Subcutaneous preadipocyte (primary cell): ENCODE measurements at places on chromosomes 12 and 14. TPM values are rescaled to one million over a fixed set of nuclear protein-coding genes. Genes with fewer than 3 reads are reported as not detected.

Gene KRT72
- total RNA-seq: not detected in 2 replicates

Gene MAP1LC3B2
- 1.1 TPM in 1 of 2 replicates, not detected in the other for total RNA-seq

Gene TAS2R20
- total RNA-seq: 2.6 and 4.3 TPM in 2 replicates

Gene NEUROD4
- not detected in 2 replicates for total RNA-seq
